ENCODE measurements at places on chromosomes 7 and 10. TPM values are rescaled to one million over a fixed set of nuclear protein-coding genes. Genes with fewer than 3 reads are reported as not detected.

Gene ZNF487
- 10.2 TPM for polyA plus RNA-seq

Gene ARHGAP12
- 39.4 TPM for polyA plus RNA-seq

Gene TACC2
- 27.9 TPM for polyA plus RNA-seq

GRCh38 chr7:37825038-37825437 lies 23.4 kb upstream of the NME8 start:
- no peak for DNase-seq

Gene LRIT1
- polyA plus RNA-seq, result not detected

Gene NCF1
- 2.0 TPM for polyA plus RNA-seq

DNA sequence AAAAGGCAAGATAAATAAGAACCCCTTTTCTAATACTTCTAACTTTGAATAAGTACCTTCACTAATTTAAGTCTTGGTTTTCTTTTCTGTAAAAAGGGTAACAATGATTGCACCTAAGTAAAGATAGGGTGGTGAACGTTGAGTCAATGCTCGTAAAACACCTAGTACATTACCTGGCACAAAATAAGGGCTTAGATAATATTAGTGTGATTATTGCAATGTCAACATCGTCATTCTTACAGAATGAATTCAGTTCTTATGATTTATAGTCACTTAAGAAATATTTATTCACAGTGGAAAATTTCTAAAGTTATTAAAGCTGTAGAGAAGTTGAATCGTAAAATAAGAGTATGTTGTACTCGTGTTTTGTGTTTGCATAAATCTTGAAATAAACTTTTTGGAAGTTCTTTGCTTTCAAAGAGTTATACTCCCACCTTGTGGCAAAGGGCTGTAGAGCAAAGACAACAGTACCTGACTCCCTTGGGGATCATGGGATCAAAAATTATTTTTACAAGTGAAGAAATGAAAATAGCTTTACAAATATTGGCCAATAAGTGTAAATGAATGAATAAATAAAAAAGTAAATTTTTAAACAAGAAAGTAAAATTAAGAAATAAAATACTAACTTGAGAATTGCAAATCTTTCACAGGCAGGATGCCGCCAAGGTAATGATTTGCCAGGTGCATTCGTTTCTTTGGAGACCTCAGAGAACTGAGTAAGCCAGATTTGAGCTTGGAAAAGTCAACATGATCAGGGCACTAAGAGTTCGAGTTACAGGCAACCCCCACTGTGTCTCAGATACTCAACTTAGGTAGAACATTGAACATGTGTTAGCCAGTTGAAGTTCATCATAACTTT lies 285.8 kb upstream of the CACNA2D1 start:
- DNase-seq, result no peak

GRCh38 chr7:102321351-102322201 lies 34.7 kb downstream of the SPDYE6 start:
- no peak for DNase-seq

DNA sequence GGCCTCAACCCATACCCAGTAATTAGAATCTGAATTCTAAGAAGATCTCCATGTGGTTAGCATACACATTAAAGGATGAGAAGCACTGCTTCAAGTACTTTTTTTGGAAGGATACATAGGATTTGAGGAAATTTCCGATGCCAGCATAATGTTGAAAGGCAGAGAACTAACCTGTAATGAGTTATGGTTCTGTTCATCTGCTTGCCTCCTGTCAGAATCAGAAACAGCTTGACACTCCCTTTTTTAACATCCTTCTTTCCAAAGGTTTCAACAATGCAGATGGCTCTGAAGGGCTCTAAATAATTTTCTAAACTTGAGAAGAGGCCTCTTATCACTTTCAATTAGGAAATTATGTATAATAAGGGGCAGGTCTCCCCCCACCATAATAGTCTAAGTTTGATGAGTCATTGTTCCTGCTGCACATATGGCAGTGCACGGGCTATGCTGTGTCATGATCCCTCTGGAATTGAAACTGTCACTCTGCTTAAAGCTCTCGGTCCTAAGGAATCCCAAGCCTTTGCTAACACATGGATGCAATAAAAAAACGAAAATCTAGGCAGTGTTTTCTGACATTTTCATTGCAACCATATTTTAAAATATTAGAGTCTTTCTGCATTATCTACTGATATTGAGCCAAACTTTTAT lies 291.2 kb upstream of the FZD1 start:
- no peak for DNase-seq

Gene SUGCT
- polyA plus RNA-seq, result 15.5 TPM

GRCh38 chr7:92594746-92595145 lies 4.6 kb upstream of the FAM133B start:
- DNase-seq, result no peak

GRCh38 chr10:73887294-73888039 lies 13.1 kb upstream of the CAMK2G start:
- DNase-seq, result no peak

Gene FAM180A
- polyA plus RNA-seq, result not detected

Gene INMT
- polyA plus RNA-seq, result 25.9 TPM

- DNase-seq, result no peak
Observed at GRCh38 chr7:46291601-46292150, 370.6 kb upstream of the IGFBP3 start.

Gene SNCG
- polyA plus RNA-seq, result 4.8 TPM

Gene NANOS1
- 4.7 TPM for polyA plus RNA-seq

GRCh38 chr7:148652773-148653172 lies 45.9 kb upstream of the CUL1 start:
- no peak for DNase-seq

GRCh38 chr10:26334232-26334931 lies 103.8 kb upstream of the APBB1IP start:
- no peak for DNase-seq

- no peak for DNase-seq
Observed at GRCh38 chr7:601595-602340, 82.1 kb upstream of the PDGFA start.

GRCh38 chr10:88386821-88387773 lies 196.0 kb downstream of the RNLS start:
- DNase-seq, result peak; percentile 73

GRCh38 chr7:150357270-150357669 lies 11.4 kb upstream of the REPIN1 start:
- DNase-seq, result no peak

Gene THSD7A
- polyA plus RNA-seq, result 83.4 TPM

DNA sequence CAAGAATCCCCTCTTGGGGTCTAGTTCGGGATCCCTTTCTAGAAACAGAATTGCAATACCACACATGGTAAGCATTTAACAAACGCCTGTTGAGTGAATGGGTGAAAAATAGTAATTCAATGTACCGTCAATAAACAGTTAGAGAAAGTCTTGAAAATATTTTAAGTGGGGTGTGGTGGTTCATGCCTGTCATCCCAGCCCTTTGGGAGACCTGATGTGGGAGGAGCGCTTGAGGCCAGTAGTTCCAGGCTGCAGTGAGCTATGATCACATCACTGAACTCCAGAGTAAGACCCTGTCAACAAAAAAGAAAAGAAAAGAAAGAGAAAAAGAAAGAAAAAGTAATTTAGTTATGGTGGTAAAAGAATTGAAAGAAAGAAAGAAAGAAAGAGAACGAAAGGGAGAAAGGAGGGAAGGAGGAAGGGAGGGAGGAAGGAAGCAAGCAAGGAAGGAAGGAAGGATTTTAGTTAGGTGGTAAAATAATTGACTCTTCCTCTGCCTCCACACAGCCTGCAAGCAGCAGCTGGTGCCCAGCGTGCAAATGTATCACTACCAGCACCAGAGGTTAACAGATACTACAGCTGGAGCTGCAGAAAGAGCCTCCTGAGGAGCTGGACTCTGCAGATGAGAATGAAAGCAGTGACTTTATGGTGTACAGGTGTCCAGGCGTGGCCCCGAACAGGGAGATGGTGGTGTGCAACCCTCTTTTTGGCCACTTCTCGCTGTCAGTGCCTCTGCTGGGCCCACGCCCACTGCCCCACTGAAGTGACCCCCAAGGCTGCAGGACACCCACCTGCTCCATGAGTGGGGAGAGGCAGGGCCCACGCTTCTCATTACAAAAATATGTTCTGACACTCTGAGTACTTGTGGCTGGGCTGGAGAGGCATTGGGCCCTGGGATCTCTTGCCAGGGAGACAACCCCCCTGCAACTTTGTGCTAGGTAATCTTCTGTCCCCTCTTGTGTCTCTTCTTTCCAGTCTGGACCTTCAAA lies 135.4 kb downstream of the BAMBI start:
- no peak for DNase-seq

GRCh38 chr10:133312769-133313145 lies 4.0 kb downstream of the ZNF511 start:
- DNase-seq, result no peak

Gene SPDYE18
- 0.70 TPM for polyA plus RNA-seq

- DNase-seq, result no peak
Observed at GRCh38 chr10:79260811-79261740, 86.2 kb upstream of the PPIF start.

DNA sequence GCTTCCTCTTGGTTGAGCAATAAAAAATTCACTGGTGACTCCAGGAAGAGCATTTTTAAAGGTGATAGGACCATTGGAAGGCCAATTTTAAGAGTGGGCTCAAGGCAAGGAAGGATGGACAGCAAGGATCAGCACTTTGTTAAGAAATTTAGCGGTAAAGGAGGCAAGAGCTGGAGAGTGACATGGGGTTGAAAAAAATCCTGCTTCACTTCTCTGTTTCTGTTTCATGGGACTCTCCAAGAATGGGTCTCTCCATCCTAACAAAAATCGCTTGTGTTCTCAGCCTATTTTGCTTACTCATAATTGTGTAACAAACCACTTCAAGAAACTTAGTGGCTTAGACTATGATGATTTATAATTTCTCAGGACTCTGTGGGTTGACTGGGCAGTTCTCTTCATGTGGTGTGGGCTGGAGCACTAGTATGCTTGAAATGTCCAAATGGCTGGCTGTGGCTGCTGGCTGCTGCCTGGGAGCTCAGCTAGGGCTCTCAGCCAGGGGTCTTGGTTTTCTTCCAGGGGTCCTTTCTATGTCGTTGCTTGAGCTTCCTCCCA lies 59.8 kb upstream of the ZNRF2 start:
- DNase-seq, result no peak

DNA sequence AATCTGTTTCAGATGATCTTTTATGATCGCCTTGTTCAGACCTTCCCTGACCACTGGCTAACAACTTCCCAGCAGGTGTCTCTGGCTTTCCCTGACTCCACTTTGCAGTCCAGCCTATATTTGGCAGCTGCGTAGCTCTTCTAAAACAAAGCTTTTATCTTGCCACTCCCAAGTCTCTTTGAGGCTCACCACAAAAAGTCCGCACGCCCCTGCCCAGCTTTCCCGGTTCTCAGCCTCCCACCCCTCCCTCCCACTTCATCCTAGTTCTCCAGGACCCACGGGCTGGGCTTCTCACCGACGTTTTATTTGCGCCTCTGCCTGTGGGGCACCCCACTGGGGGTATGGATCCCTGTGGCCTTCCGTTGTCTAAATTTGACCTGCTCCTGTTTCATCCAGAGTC lies 58.9 kb upstream of the USP6NL start:
- no peak for DNase-seq

DNA sequence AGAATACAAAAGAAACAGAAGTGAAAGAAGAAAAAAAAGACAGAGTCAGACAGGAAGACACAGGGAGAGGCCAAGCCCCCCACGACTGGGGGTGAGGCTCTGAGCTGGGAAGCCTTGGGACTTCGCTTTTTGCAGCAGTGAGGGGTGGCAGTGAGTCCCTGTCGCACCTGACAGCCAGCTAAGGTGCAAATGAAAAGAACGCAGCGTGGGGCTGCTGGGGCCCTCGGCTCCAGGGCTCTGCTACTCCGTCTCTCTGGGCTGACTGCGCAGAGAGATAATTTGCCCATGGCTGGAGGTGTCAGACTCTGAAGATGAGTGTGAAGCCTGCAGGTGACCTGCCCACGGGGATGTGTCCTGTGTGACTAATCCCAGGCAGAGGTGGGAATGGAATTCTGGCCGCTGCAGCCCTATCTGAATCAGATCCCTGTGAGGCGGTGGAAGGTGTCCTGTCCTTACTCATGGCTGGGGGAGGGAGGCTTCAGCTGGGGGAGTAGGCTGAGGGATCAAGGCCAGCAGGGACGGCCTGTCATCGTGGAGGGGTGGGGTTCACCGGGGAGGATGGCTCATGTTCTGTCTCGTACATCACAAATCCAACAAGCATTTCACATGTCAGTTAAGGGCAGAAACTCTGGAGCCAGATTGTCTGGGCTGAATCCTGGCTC lies 96.4 kb downstream of the SLIT1 start:
- DNase-seq, result no peak

Gene TMEM236
- polyA plus RNA-seq, result 0.16 TPM

Gene OR6V1
- not detected for polyA plus RNA-seq

DNA sequence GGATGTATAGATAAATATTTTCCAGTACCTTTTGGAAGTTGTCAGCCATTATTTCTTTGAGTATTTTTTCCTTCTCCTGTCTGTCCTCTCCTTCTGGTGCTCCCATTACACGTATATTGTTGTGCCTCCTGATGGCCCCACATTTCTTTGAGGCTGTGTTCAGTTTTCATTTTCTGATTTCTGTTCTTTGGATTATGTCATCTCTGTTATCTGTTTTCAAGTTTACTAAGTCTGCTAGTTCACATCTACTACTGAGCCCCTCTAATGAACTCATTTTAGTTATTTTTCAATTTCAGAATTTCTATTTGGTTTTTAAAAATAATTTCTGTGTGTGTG lies 16.3 kb downstream of the RBM33 start:
- no peak for DNase-seq

Gene RAB19
- 4.2 TPM for polyA plus RNA-seq

Gene NUP42
- polyA plus RNA-seq, result 55.8 TPM

DNA sequence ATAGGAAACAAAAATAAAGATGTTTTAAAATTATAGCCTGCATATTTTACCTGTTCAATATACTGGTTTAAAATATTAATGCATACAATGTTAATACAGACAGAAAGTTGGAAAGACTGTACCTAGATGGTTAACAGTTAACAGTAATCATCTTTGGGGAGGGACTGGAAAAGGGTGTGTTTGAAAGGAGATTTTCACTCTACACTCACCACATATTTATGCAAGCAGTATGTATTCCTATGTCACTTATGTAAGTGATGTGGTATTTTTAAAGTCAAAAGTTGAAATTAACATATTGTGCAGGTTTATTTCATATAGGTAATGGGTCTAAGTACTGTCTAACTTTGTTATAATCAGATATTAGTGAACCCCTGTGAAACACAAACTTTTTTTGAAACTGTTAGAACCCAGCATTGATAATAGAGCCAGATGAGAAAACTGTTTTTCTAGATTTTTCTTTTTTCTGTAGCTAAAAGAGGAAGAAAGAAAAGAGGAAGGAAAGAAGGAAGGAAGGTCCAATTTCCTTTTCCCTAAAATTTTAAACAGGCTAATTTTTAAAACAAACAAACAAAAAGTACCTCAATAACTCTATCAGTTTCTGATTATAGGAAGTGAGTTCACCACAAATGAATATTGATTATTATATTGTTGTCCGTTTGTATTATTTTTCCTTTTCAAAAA lies 9.0 kb upstream of the STARD3NL start:
- no peak for DNase-seq

GRCh38 chr7:74483402-74484336 lies 30.0 kb downstream of the GTF2IRD1 start:
- no peak for DNase-seq

- no peak for DNase-seq
Observed at GRCh38 chr7:157693071-157693520, 356.3 kb downstream of the DNAJB6 start.

GRCh38 chr10:97734021-97734420 lies 2.9 kb upstream of the ZFYVE27 start:
- no peak for DNase-seq

- DNase-seq, result no peak
Observed at GRCh38 chr10:131653554-131654470, 247.0 kb upstream of the PPP2R2D start.
